Glutamatergic neuron (in vitro differentiated cells): ENCODE measurements at places on chromosomes 4 and X. TPM values are rescaled to one million over a fixed set of nuclear protein-coding genes. Genes with fewer than 3 reads are reported as not detected.

GRCh38 chrX:19798423-19798822 is 89.0 kb downstream of the SH3KBP1 start:
- no peak overlapping the region for H3K4me3 ChIP-seq
- no peaks in the 10 kb centered on the region for H3K27me3 ChIP-seq
- no peaks in the 10 kb centered on the region for H3K36me3 ChIP-seq
- no peak for DNase-seq

- H3K4me1 ChIP-seq = no peaks in the 10 kb centered on the region
- no peak for DNase-seq
- H3K27me3 ChIP-seq = no peaks in the 10 kb centered on the region
- no peak overlapping the region for H3K4me3 ChIP-seq
- H3K27ac ChIP-seq = no peak overlapping the region
Measured at GRCh38 chr4:125739760-125740159, 425.0 kb downstream of the FAT4 start.

- DNase-seq = no peak
- H3K4me3 ChIP-seq = no peak overlapping the region
- H3K27me3 ChIP-seq = no peaks in the 10 kb centered on the region
- H3K27ac ChIP-seq = no peak overlapping the region
- H3K4me1 ChIP-seq = no peaks in the 10 kb centered on the region
Measured at GRCh38 chr4:74653331-74654229, 140.7 kb downstream of the BTC start.

DNA sequence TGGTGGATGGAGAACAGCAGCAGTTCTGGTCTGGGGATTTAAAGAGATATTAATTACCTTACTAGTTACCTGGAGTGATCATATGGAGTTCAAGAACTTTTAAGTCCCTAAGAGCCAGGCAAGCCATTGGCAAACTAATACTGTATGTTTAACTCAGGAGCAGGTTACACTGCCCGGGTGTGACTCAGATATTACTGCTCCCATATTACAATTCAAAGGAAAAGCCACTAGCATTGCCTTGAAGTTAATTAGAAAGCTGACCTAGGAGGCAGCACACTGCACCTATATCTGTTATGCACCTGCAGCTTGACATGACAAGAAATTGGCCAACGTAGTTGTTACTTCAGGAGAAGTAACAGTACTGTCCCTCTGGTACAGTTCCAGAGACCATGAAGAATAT is 47.2 kb downstream of the GRK4 start:
- H3K4me1 ChIP-seq = peaks cover 4% of the 10 kb centered on the region
- no peak overlapping the region for H3K27ac ChIP-seq
- no peaks in the 10 kb centered on the region for H3K27me3 ChIP-seq
- H3K36me3 ChIP-seq = no peaks in the 10 kb centered on the region
- DNase-seq = no peak

The SLAIN2 gene
- total RNA-seq = 72.6 TPM

The FRG2 gene
- not detected for total RNA-seq

DNA sequence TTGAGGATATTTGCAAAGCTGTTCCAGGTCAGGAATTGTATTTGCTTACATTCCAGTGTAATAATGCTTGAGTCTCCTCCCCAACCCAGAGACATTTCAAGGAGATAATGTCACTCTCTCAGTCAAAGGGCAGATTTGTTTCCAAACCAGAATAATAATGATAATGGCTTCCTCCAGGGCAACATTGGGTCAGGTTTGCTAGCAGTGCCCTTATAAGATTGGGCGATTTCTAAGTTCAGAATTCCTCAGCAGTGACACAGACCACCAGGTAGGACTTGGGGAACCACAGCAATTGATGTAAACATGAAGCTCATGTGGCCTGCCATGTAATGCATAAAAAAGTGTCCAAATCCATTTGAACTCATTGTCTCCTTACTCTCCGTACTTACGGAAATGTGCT is 125.2 kb downstream of the BMP15 start:
- H3K27ac ChIP-seq = no peak overlapping the region
- no peak overlapping the region for H3K4me3 ChIP-seq
- no peaks in the 10 kb centered on the region for H3K4me1 ChIP-seq
- no peak for DNase-seq

GRCh38 chr4:23884261-23884660 is 5.6 kb downstream of the PPARGC1A start:
- H3K4me3 ChIP-seq = no peak overlapping the region
- peaks cover 4% of the 10 kb centered on the region for H3K4me1 ChIP-seq
- DNase-seq = no peak

- no peak for DNase-seq
- H3K4me3 ChIP-seq = no peak overlapping the region
- H3K27ac ChIP-seq = no peak overlapping the region
- peaks cover 6% of the 10 kb centered on the region for H3K27me3 ChIP-seq
- peaks cover 25% of the 10 kb centered on the region for H3K36me3 ChIP-seq
- no peaks in the 10 kb centered on the region for H3K4me1 ChIP-seq
Measured at GRCh38 chr4:7341491-7342222, 93.1 kb downstream of the PSAPL1 start.

The SPATA4 gene
- not detected for total RNA-seq

The PDZD11 gene
- 47.4 TPM for total RNA-seq

The MAGEA2 gene
- 2.7 TPM for total RNA-seq

- H3K4me1 ChIP-seq = peaks cover 22% of the 10 kb centered on the region
- H3K4me3 ChIP-seq = peak overlapping the region; percentile 25
- no peak for DNase-seq
- no peak overlapping the region for H3K27ac ChIP-seq
- H3K36me3 ChIP-seq = peaks cover 26% of the 10 kb centered on the region
Measured at GRCh38 chr4:6876440-6876839, 33.2 kb upstream of the TBC1D14 start.

- no peak for DNase-seq
- no peaks in the 10 kb centered on the region for H3K36me3 ChIP-seq
- H3K27me3 ChIP-seq = no peaks in the 10 kb centered on the region
- no peak overlapping the region for H3K4me3 ChIP-seq
Measured at GRCh38 chr4:145452447-145453162, 29.0 kb upstream of the SMAD1 start.

The VEGFC gene
- not detected for total RNA-seq

The LNX1 gene
- total RNA-seq = 0.10 TPM

DNA sequence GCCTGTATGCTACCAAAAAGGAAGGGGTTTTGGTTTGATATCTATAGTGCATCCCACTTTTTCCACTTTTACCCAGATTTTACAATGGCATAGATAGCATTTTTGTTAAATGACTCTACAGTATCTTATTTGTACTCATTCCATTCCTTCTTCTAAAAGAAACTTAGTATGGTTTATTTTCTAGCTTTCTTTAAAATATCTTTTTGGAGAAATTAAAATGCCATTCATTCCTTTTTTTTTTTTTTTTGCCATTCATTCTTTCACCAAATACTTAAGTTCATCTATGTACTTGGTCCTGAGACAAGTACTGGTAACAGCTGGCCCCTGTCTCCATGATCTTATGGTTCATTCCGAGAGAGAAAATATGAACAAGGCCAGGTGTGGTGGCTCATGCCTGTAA is 49.1 kb downstream of the MID1 start:
- H3K4me3 ChIP-seq = no peak overlapping the region
- no peaks in the 10 kb centered on the region for H3K36me3 ChIP-seq
- no peak for DNase-seq
- H3K4me1 ChIP-seq = peaks cover 5% of the 10 kb centered on the region
- H3K27ac ChIP-seq = no peak overlapping the region

DNA sequence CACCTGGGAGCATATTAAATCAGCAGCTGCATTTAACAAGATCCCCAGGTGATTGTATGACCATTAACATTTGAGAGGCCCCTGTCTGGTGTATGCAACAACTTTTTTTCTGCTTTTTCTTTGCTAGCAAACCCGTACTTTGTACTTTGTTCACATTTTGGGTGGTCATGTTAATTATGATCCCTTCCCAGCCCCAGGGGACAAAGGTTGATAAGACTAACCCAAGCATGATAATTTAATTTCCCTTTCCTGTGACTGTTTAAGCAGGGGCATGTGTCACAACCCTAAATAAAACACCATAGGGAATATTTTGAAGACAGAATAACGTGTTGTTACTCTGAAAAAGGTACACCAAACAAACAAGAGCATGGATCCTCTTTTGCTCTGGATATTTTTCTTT is 332.0 kb downstream of the PCDH18 start:
- peaks cover 5% of the 10 kb centered on the region for H3K4me1 ChIP-seq
- no peaks in the 10 kb centered on the region for H3K36me3 ChIP-seq
- DNase-seq = no peak
- no peak overlapping the region for H3K27ac ChIP-seq
- no peaks in the 10 kb centered on the region for H3K27me3 ChIP-seq
- H3K4me3 ChIP-seq = no peak overlapping the region

DNA sequence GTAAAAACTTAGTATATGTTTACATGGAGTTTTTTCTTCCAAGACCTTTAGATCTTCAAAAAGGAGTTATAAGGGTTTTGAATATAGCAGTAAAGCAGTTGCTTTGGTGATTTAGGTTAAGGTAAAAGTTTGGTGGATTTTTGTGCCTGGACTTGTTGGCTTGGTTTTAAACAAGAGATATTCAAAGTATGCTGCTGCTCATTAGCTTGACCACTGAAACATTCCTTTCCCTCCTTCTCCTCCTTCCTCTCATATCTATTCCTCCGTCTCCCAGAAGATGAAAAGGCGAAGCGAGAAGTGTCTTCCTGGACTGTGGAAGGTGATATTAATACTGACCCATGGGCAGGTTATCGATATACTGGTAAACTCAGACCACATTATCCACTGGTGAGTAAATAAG is 38.4 kb downstream of the METAP1 start:
- no peaks in the 10 kb centered on the region for H3K36me3 ChIP-seq
- no peaks in the 10 kb centered on the region for H3K27me3 ChIP-seq
- H3K27ac ChIP-seq = no peak overlapping the region
- no peak for DNase-seq
- no peak overlapping the region for H3K4me3 ChIP-seq

The CPZ gene
- 0.27 TPM for total RNA-seq

DNA sequence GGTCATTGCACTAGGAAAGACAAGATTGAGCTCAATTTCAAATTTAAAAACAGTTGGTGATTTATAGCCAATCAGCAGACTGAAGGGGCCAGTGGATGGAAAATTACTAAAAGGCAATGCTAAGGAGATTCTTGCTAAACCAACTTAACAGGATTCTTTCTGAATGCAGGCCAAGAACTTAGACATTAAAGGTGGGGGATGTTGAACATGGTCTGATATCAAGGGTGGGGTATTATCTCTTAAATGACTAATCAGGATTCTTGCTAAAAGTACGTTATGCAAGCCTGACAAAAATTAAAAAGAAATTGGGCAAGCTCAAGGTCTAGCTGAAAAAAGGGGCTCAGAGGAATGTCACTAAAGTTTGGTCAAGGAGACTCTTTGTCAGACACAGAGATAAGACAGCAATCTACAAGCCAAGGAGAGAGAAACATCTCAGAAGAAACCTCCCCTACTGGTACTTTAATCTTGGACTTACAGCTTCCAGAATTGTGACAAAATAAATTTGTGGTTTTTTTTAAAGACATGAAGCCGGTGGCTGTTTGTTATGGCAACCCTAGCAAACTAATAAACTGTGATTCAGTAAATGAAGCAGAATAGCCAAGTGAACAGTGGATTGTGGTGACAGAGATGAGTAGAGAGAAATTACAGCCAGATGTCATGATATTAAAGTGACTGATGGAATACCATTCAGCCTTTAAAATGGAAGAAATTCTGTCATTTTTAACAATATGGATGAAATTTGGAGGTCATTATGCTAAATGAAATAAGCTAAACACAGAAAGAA is 120.3 kb upstream of the KLHL4 start:
- H3K27me3 ChIP-seq = no peaks in the 10 kb centered on the region
- H3K4me3 ChIP-seq = no peak overlapping the region
- H3K36me3 ChIP-seq = no peaks in the 10 kb centered on the region
- no peak overlapping the region for H3K27ac ChIP-seq

The CENPVL1 gene
- total RNA-seq = not detected

DNA sequence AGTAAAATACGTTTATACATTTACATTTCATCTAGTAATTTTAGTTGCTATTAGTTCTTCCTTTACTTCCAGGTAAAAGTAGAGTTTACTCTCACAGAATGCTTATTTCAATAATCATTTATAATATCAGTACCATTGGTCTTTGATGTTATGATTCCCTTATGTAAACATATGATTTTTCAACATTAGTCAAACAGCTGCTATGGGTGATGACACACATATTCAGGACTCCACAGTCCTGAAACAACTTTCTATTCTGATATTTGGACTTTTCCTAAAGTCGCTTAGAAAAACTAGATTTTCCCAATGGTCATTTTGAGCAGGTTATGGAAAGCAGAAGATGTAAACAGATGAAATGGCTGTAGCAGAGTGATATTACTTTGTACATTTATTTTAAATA is 369.8 kb downstream of the UNC5C start:
- no peak for DNase-seq
- peaks cover 12% of the 10 kb centered on the region for H3K36me3 ChIP-seq
- peaks cover 15% of the 10 kb centered on the region for H3K4me1 ChIP-seq
- H3K4me3 ChIP-seq = no peak overlapping the region
- no peak overlapping the region for H3K27ac ChIP-seq
- no peaks in the 10 kb centered on the region for H3K27me3 ChIP-seq
